ENCODE measurements at places on chromosomes 4 and X.

- no peak for DNase-seq
Measured at GRCh38 chrX:72394518-72395170, 88.9 kb upstream of the CITED1 start.

GRCh38 chr4:147754037-147754445 lies 22.2 kb downstream of the ARHGAP10 start:
- DNase-seq: no peak

GRCh38 chr4:138241281-138242075 lies 671 bp downstream of the SLC7A11 start:
- DNase-seq: peak; percentile 14

DNA sequence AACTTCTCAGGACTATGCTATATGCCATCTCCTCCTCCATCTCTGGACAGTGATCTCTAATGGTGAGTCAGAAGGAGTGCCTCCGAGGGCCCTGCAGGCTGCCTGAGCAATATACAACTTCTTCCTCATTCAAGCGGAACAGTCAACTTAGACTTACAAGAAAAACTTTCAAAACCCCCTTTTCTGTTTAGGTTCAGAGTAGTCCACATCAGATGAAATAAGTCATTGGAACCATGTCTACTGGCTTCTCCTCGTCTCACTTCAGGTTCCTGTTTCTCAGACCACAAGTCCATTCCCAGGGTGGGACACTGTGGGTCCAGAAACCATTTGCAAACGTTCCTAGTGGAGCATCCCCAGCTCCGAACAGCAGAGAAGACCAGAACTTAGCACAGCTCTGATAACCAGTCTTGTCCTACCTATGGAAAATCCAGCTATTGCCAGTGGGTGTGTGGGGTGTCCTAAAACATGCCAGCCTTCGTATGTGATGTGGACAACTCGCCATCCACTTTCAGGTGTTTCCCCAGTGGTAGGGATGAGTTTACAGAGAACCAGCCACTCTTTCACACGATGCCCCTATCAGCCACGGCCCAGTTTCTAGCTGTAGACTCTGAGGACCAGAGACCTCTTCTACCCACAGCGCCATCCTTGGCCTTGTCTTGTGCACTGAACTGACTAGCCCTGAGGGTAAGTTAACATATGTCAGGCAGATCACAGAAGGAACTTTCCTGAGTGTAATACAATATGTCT lies 32.7 kb upstream of the NKRF start:
- DNase-seq: no peak

DNA sequence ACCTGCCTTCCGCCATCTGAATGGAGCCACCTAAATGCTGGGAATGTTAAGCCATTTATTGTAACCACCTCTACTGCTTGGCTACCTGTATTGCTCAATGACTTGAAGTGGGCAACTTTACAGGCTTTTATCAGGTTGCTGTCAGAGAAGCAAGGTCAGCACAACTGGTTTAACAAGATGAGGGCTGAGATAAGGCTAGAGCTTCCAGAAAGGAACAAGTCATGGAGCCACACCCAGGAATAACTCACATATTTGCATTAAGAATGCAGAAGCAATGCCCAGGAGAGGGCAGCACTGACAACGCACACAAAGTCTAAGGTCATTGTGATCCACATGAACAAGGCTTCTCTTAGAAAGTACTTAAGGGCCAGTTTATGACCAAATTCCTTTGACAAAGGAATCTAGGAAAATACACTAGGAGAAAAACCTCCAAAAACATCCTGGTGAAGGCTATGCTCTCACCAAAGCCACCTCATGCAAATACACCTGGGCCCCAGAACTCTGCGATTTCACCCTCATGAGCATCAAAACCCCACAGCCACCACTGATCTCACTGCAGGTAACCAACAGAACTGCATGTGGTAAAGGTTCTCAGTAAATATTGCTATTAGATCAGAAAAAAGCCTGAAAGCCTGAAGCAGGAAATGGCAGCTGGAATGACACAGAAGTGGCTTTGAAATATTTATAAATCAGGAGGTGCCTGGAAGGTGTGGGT lies 15.0 kb upstream of the STS start:
- DNase-seq: peak; percentile 61

- DNase-seq: no peak
Measured at GRCh38 chrX:53317365-53318069, 36.1 kb upstream of the IQSEC2 start.

GRCh38 chr4:138927072-138927471 lies 88.5 kb upstream of the NOCT start:
- no peak for DNase-seq

DNA sequence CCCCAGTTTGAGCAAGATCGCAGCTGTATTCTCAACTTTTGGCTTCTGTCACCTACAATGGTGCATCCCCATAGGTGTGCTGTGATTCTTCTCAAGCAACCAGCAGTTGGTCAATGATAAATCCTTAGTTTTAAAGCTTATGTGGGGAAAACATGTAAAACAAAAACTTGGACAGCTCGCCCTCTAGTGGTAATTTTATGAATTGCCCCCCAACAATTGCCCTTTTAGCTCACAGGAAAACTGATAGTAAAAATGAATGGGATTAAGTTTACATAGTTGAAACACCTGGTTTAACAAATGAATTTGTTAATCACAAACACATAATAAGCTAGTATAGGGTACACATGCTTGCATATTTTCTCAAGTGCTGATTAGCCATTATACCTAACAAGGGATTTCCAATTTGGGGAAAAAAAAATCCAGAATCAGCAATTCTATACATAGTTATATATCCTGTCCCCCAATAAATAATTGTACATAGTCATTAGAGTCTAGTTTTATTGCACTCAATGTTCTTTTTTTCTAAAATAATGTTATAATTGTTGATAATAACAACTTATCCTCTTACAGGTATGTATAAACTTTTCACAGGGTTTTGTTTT lies 30.1 kb downstream of the TEX13A start:
- no peak for DNase-seq

DNA sequence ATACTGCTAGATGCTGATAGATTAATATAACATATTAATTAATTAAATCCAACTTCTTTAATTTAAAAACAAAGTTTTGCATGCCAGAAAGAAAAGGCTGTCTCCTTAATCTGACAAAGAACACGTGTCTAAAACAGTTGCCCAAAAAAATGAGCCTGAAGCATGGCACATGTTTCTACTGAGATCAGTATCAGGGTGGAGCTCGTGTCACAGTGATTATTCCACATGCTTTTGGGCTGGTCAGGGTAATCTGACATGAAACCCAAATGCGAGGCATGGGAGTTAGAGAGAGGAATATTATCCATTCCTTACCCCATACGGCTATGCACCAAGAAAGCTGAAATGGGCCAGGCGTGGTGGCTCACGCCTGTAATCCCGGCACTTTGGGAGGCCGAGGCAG lies 79.4 kb upstream of the ADRA2C start:
- no peak for DNase-seq

GRCh38 chr4:149638073-149638472 lies 177.6 kb downstream of the IQCM start:
- no peak for DNase-seq

- DNase-seq: no peak
Measured at GRCh38 chr4:54986095-54986846, 139.1 kb downstream of the KDR start.

DNA sequence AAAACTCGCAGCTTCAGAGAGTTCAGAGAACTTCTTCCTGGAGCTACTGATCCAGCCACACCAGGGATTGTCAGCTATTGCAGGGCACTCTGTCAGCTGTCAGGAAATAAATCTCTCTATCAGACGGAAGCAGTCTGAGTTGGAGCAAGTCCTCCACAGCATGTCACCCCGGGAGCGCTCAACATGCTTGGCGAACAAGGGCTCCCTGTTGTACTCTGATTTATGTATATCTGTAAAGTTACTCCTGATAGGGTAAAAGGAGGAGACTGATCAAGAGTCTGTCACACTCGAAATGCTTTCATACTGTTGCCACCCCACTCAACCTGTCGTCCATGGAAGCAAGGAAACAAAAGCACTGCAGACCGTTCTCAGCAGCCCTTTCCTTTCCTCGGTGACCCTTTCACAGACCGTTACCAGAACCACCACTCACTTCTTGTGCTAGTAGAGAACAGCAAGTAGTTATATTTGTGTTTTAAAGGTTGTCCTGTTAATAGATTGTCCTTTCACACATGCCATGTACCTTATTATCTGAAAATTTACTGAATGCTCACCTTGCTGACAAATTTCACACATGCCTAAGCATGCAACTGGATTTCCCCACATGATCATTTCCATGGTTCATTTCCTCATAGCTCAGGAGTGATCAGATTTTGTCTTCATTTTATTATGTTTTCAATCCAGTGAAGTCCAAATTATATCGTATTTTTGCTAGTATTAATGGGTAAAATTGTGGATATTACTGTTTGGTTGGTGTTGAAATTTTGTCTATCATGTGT lies 2108.9 kb upstream of the TENM3 start:
- peak; percentile 25 for DNase-seq

GRCh38 chrX:20947411-20947912 lies 426.8 kb upstream of the CNKSR2 start:
- no peak for DNase-seq

Measured in DMS153 (cell line).